ENCODE measurements at places on chromosomes 2 and 18. TPM values are rescaled to one million over a fixed set of nuclear protein-coding genes. Genes with fewer than 3 reads are reported as not detected.
A peak's percentile ranks its signal among the peaks of the same experiment; 100 is the strongest.

Gene RGPD4
- total RNA-seq, result not detected

GRCh38 chr2:71922499-71923142 is 225.0 kb downstream of the CYP26B1 start:
- DNase-seq, result no peak

DNA sequence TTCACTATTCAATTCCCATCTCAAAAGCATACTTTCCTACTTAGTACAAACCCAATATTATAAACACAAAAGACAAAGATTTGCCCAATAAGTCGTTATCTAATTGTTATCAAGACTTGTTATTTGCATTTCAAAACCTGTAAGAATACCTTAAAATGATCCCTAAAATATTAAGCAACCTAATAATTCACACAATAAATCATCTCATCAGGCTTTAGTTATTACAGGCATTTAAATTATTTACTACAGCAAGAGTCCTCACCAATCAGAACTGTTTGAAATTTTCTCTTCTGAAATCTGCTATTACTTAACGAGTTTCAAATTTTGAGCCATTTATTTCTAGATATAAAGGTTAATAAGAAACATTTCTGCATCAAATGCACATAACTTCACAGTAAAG is 1.6 kb downstream of the CCDC88A start:
- DNase-seq, result no peak

GRCh38 chr2:83017366-83018090 is 1441.6 kb downstream of the SUCLG1 start:
- peak; percentile 95 for DNase-seq

Gene GPD2
- total RNA-seq, result 52.1 TPM

Gene NCKAP5
- 0.26 TPM for total RNA-seq

- DNase-seq, result peak; percentile 67
These were observed 10.3 kb downstream of the ZC3H15 start for GRCh38 chr2:186496401-186496800.

Gene PIGN
- total RNA-seq, result 64.1 TPM

- DNase-seq, result peak; percentile 83
These were observed 219.3 kb upstream of the OSR1 start for GRCh38 chr2:19577723-19578122.

Gene HRH4
- total RNA-seq, result 0.13 TPM

DNA sequence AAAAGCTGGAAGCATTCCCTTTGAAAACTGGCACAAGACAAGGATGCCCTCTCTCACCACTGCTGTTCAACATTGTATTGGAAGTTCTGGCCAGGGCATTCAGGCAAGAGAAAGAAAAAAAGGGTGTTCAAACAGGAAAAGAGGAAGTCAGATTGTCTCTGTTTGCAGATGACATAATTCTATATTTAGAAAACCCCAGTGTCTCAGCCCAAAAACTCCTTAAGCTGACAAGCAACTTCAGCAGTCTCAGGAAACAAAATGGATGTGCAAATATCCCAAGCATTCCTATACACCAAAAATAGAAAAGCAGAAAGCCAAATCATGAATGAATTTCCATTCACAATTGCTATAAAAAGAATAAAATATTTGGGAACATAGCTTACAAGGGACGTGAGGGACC is 11.1 kb downstream of the SLC8A1 start:
- no peak for DNase-seq

Gene ACP1
- total RNA-seq, result 111 TPM

Gene IL1A
- 53.5 TPM for total RNA-seq

GRCh38 chr2:25234738-25235137 is 66.4 kb upstream of the POMC start:
- no peak for DNase-seq

- DNase-seq, result no peak
These were observed 20.7 kb upstream of the TEX51 start for GRCh38 chr2:126877861-126878565.

Gene ZNF804A
- not detected for total RNA-seq

- peak; percentile 82 for DNase-seq
These were observed 2.2 kb downstream of the MYO3B start for GRCh38 chr2:170180031-170180566.

GRCh38 chr2:200471928-200472645 is 37.8 kb downstream of the KCTD18 start:
- no peak for DNase-seq

DNA sequence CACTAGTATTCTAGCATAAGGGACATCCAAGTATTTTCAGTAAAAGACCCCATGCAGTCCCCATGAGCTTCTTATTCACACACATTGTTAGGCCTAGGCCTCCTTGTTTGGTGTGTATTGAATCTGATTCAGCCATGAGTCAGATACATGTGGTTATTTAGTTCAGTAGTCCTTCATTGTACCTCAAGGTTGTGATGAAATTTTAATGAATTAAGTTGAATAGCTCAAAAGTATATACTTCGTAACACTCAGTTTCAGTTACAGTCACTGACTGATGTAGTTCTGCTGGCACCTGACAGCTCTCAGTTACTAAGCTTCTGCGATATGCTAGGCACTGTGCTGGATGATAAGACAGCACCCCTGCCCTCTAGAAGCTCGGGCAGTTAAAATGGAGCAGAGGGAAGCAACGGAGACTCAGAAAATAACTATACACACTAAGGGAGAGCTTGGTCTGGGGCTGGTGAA is 86.4 kb downstream of the XRCC5 start:
- peak; percentile 91 for DNase-seq

DNA sequence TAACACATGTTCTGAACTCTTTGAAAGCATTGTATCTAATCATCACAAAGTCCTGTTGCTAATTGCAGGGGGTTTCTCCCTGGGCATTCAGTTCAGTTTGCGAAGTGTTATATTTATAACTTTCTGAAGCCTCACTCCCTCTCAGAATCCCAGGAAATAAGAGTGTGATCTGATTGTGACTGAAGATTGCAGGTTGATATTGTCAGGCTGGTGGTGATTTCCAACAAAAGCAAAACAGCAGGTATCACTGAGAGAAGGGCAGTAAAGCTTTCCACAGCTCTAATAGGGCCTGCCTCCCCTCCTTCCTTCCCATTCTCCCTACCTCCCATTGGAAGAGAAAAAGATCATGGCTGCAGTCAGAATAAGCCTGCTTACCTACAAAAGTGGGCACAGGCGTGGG is 466.7 kb upstream of the FSHR start:
- DNase-seq, result no peak

Gene FAM110C
- 9.2 TPM for total RNA-seq

Gene ARHGEF4
- total RNA-seq, result 107 TPM

Gene FEV
- total RNA-seq, result not detected

GRCh38 chr2:140351692-140352091 is 1571.5 kb upstream of the NXPH2 start:
- no peak for DNase-seq

- no peak for DNase-seq
These were observed 54.7 kb downstream of the ST6GAL2 start for GRCh38 chr2:106831241-106831640.

Gene LONRF2
- under 0.01 TPM for total RNA-seq

DNA sequence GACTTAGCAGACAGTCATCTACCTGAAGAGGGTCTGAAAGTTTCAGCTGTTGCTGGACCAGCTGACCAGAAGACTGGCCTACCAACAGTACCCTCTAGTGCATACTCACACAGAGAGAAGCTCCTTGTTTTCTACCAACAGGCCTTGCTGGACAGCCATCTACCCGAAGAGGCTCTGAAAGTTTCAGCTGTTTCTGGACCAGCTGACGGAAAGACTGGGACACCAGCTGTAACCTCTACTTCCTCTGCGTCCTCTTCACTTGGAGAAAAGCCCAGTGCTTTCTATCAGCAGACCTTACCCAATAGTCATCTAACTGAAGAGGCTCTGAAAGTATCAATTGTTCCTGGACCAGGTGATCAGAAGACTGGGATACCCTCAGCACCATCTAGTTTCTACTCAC is 63.2 kb downstream of the ALMS1 start:
- DNase-seq, result no peak

DNA sequence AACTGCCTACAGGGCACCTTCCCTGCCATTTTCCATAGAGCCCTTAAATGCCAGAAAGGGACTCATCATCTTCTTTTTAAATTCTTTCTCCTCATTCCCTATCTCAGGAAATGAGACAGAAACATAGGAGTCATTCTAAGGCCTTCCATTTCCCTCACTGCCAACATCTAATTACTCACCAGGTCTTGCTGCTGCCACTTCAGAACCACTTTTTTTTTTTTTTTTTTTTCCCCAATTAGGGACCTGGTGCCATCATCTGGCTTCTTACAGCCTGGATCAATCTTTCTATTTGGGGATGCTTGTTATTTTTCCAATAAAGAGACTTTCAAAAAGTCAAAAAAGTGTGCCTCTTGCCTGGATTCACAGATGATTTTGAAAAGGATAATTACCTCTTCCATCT is 373.4 kb downstream of the LPIN1 start:
- DNase-seq, result peak; percentile 49

Gene DYNAP
- total RNA-seq, result not detected

DNA sequence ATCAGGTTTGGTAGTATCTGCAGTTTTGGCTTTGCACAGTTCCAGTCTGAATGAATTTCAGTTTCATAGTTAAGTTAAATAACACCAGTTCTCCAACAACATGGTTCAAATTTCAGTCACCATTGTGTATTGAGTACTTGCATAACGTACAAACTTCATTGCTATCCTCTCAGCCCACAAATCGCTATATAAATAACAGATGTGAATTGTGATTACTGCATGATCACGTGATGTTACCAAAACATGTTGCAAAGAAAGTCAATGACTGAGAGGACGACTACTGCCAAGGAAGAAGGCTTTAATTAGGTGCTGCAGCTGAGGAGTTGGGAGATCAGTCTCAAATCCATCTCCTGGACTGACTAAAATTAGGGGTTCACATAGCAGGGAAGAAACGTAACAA is 48.2 kb downstream of the COL4A4 start:
- no peak for DNase-seq

DNA sequence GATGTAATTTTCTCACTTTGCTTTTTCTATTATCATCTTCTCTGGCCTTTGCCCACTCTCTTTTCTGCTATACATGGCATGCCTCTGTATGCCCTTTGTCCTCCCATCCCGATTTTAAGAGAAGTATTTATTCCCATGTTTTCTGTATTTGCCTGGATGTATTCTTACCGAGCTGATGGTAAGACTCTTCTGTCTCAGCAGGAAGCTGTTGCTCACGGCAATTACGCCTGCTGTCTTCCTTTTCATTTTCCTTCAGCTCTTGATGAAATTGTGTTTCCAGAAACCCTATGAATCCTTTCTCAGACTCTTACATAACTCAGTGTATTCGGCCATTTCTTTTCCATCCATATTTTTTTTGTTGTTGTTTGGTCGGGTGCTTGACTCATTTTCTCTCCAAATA is 121.6 kb downstream of the SP3 start:
- DNase-seq, result no peak

GRCh38 chr2:169571571-169571970 is 2.1 kb downstream of the FASTKD1 start:
- no peak for DNase-seq

Gene NOL4
- total RNA-seq, result not detected

Gene TNFAIP6
- total RNA-seq, result 2.6 TPM

DNA sequence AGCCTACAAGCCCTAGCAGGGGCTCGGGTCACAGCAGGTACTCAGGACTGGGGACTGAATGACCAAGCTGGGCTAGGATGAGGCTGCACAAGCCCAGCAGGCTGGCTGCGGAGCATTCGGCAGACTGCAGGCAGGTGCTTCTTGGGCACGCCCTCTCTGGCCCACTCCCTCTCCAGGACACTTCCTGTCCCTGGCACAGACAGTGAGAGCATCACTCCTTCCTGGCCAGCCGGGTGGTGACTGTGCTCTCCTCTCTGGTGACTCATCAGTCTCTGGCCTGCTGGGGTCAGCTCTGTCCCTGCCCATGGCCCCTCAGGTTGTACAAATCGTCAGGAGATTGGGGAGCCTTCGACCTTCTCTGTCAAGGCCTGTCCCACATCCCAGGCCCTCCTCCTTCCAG is 22.5 kb downstream of the C1QL2 start:
- no peak for DNase-seq

DNA sequence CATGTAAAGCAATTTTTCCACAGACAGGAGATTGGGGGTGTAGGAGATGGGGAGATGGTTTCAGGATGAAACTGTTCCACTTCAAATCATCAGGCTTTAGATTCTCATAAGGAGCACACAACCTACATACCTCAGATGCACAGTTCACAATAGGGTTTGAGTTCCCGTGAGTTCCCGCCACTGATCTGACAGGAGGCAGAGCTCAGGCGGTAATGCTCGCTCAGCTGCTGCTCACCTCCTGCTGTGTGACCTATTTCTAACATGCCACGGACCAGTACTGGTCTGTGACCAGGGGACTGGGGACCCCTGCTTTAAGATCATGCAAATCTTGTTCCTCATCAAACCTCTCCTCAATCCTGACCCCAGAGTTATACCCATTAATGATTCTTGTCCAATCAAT is 70.1 kb downstream of the RPE start:
- DNase-seq, result no peak

DNA sequence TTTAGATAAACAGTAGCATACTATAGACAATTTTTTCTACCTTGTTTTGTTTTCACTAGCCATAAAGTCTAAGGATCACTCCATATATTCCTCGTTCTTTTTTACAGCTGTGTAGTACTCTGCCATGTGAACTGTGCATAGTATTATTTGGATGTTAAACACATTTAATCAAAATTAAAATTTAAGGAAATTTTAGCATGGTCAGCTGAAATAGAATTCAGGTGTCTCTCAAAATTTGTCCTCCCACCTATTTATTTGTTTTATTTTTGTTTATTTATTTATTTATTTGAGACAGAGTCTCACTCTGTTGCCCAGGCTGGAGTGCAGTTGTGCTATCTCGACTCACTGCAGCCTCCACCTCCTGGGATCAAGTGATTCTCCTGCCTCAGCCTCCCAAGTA is 46.4 kb upstream of the AAK1 start:
- no peak for DNase-seq

DNA sequence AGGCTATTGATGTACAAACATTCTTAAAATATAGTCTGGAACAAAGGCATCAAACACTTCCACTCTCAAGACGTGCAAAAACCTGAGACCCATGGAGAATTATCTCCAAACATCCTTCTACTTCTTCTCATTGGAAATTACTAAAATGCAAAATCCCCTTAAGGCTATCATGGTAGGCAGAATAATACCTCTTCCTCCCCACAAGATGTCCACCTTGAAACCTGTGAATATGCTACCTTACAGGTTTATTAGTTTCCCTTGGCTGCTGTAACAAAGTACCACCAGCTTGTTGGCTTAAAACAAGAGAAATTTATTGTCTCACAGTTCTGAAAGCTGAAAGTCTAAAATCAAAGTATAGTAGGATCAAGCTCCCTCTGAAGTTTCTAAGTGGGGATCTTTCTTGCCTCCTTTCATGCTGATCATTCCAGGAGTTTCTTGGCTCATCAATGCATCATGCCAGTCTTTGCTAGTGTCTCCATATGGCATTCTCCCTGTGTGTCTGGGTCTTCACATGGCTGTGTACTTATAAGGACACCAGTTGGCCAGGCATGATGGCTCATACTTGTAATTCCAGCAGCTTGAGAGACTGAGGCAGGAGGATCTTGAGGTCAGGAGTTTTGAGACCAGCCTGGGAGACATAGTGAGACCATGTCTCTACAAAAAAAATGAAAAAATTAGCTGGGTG is 163.7 kb upstream of the NCK2 start:
- no peak for DNase-seq

DNA sequence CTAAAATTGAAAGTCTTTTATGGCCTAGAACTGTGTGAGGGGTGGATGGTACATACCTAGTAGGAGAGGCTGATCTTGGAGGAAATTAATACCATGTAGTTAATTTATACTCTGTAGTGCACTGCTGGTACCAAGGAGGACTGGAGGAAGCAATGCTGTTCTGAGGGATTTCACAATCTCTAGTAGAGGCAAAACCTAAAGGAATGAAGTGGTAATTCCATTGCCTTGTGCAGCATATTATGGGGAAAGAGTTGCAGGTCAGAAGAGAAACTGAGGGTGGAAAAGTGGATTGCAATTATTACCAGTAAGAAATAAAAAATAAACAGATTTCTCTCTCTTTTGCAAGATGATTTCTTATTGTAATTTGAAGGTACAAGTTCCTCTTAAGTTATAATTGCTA is 2.2 kb downstream of the ABI2 start:
- no peak for DNase-seq

Data from bronchial epithelial cell (primary cell).